ENCODE measurements at places on chromosomes 2 and 18.

- DNase-seq, result no peak
Measured at GRCh38 chr2:155518094-155518493, 814.4 kb downstream of the NR4A2 start.

DNA sequence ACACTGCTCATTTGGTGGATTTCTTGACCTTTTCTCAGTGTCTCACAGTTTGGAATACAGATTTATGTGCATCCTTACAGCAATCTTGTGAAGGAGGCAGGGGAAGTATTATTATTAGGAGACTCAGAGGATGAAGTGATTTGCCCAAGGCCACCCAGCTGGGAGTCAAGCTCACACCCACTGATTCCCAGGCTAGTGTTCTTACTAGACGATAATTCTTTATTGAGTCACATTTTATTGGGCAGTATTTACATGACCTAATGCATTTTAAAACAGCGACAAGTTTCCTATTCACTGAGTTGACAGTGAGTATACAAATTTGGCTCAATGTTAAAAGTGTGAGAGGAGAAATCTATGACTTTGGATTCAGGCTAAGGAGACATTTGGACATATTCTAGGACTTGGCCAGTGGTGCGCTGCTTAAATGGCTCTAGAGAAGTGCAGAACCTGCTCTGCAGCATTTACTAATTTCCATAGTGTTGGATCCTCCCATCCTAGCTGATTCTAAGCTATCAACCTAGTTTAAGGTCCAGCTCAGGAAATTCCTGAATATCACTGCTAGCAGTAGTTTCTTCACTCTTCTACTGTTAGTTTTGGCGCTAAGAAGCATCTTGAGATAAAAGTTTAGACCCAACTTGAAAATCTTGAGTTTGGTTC is 199.3 kb downstream of the MTX2 start:
- DNase-seq, result no peak

- no peak for DNase-seq
Measured at GRCh38 chr2:119028327-119029174, 86.6 kb downstream of the MARCO start.

GRCh38 chr2:101975171-101975870 is 16.4 kb upstream of the IL1R2 start:
- DNase-seq, result no peak

DNA sequence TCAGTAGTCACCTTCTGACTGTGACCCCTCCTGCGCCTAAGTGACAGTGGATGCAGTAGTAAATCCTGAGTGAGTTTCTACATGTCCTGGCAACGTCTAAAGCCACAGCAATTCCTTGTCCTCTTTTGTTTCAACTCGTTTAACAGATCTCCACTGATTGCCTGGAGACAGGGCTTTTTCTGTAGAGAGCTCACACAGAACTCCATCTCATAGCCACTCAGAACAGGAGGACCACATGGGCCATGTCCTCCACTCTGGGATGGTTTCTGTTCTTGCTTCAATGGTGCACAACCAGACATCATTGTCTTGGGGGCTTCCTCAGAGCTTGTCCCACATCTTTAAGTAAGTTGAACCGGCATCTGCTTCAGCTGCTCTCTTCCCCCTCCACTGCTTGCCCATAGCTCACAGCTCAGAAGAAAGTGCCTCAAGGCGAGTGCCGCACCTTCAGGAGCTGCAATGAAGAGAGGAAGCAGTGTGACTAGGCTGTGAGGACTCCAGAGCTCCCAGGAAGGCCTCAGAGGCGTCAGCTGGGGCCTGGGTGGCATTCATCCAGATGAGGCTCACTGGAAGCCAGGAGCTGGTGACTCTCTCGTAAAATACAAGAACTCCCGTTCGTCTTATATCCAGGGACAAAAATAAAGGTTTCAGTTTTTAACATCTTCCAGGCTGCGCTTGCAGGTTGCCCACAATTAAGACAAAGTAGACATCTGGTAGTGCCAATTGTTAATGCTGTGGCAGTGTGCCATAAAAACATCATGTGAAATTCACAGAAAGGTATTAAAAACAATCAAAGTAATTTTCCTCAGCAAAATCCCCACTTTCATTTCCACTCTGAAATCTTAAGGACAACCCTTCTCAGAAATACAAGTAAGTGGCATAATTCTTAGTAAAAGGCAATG is 37.3 kb downstream of the ST3GAL5 start:
- no peak for DNase-seq

GRCh38 chr2:207683879-207684627 is 27.4 kb upstream of the CCNYL1 start:
- no peak for DNase-seq

DNA sequence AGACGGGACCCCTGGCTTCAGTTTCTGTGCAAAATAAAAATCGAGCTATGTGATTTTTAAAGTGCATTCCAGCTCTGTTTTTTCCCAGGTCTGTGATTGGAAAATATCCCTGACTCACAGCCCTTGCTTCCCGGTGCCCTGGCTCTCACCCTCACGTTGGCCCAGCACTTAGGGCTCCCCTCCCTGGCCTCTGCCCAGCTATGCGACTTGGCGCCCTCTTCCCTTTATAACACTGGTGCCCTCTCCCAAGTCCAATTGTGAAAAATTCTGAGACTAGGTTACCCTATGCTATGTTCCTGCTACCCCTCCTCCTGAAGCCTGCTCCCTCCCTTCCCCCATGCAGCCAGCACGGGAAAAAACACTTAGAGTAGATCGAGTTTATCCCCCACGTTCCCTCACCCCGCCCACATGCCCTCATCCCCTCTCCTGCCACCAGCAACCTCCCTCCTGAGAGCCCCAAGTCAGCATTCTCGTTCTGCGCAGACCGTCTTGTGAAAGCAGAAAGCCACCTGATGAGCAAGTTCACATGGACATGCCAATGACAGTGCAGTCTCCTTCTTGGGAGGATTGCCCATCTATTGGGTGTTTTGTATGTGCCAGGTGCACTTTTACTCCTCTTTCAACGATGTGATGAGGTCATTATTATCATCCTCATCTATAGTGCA is 228.8 kb downstream of the VAPA start:
- DNase-seq, result no peak

- DNase-seq, result no peak
Measured at GRCh38 chr2:3648652-3649177, 9.3 kb upstream of the ALLC start.

GRCh38 chr2:99169534-99169933 is 11.3 kb downstream of the MITD1 start:
- DNase-seq, result no peak

DNA sequence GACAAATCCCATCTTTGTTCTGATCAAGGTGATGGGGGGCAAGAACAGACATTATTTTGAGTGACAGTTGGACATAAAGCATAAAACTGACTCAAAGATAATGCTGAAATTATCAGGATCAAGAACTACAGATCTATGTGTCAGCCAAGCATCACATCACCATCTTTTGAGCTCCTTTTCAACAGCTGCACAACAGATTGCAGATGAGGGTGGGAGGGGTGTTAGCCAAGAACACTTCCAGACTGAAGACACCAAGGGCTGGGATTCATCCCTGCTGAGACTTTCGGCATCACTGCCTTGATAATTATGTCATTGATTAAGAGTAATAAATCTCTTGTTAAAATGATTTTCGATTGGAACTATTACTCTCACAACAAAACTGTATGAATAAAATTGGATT is 191.5 kb upstream of the NETO1 start:
- no peak for DNase-seq

GRCh38 chr2:195902857-195903256 is 165.8 kb downstream of the DNAH7 start:
- no peak for DNase-seq

- DNase-seq, result no peak
Measured at GRCh38 chr2:45223531-45223930, 214.3 kb upstream of the SIX2 start.

DNA sequence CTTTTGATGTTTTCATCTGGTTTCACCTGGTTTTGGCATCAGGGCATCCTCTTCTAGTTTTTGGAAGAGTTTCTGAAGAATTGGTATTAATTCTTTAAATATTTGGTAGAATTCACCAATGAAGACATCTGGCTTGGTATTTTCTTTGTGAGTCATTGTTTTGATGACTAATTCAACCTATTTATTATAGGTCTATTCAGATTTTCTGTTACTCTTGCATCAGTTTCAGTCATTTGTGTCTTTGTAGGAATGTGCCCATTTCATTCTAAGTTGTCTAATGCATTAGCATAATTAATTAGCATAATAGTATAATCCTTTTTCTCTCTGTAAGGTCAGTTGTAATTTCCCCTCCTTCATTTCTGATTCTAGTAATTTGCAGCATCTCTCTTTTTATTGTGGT is 8.0 kb downstream of the GNLY start:
- no peak for DNase-seq

DNA sequence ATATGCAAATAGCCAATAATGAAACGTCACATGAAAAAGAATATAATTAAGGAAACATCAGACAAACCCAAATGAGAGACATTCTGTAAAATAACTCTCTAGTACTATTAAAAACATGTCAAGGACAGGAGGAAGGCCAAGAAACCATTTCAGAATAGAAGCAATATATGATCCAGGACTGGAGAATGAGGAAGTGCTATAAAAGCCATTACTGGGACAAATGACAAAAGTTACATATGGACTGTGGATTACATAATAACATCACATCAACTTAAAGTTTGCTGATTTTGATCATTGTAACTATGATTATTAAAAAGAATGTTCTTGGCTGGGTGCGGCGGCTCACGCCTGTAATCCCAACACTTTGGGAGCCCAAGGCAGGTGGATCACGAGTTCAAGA is 81.3 kb downstream of the CRACDL start:
- DNase-seq, result no peak

DNA sequence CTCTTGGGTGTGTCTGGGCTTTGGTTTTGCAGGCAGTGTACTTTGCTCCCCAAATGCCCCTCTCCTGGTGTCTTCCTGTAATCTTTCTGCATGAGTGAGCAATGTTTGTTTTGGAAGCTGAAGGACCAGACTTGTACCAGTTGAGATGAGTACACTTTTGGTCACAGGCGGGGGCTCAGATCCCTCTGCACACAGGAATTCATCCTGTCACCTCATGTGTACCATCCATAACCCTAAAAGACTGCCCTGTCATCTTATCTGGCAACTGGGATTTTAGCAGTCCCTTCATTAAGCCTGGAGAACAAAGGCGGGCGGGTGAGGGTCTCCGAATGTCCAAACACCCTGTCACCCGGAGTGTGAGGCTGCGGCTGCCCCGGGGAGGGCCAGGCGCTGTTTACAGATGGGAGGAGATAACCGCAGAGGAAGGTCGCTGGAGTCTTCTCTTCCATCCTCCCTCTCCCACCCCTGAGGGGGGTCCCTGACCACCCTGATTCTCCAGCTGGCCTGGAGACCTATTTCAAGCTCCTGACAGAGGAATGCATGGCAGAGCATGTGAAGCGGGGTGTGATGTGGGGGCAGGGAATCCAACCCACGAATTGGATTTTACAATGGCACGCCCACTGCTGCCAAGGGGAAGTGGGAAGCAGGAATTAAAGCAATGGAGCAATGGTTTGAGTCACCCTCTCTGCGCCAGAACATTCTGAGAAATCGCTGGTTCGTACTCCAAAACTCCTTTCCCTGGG is 158.2 kb upstream of the MYCN start:
- no peak for DNase-seq

GRCh38 chr18:70271742-70272141 is 17.1 kb upstream of the SOCS6 start:
- DNase-seq, result no peak

- no peak for DNase-seq
Measured at GRCh38 chr2:73368781-73369180, 16.9 kb upstream of the ALMS1 start.

DNA sequence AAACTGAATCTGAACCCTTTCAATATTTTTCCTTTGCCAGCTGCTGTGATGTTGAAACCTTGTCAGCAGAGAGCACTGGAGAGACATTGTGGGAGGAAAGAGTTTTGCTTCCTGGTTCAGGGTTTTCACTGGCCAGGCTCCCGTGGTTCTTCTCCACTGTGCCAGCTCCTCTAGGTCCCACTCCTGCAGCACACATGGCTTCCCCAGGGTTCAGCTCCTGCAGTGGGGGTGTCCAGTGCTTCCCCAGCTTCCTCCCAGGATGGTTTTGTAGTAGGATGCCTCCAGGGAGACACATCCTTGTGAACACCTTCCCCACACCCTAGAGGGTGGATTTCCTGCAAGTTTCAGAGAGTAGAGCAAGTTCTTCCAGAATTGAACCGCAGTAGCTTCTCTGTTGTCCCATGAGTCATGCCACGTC is 24.0 kb upstream of the SULT1C3 start:
- no peak for DNase-seq

- DNase-seq, result no peak
Measured at GRCh38 chr2:70927138-70927537, 8.6 kb upstream of the ATP6V1B1 start.

- DNase-seq, result no peak
Measured at GRCh38 chr2:96089356-96090195, 26.8 kb downstream of the ADRA2B start.

DNA sequence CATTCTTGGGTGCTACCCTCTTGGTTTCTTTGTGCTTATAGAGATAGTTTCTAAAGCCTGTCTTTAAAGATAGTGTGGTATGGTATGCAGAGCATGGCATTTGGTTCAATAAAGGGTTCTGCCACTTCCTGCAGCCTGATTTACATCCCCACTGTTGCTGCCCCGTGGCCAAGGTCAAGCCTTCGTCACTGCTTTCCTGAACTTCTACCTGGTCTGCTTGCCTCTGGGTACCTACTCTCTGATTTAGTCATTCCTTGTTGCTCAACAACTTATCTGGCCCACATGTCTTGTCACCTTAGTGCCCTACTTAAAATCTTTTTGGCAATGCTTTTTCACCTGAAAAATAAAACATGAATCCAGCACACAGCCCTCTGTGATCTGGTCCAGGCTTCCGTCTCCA is 352.9 kb downstream of the LPIN1 start:
- DNase-seq, result no peak

DNA sequence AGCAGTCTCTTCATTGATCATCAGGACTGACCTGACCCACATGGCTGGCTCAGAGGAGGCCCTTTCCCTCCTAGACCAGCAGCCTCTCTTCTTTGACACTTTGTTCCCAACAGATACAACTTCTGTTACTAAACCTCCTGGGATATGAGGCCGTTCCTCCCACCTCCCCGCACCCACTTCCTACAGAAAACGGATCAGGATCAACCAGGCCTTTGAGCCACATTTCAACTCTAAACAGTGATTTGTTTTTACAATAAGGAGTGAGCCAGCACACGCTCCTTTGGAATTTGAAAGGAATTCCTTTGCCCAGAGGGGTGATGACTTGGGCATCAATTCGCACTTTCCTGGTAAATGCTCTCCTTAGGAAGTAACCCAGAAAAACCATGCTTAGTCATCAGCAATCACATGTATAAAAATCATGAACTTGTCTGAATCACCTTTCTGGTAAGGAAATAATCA is 180.4 kb downstream of the FAM124B start:
- DNase-seq, result no peak

DNA sequence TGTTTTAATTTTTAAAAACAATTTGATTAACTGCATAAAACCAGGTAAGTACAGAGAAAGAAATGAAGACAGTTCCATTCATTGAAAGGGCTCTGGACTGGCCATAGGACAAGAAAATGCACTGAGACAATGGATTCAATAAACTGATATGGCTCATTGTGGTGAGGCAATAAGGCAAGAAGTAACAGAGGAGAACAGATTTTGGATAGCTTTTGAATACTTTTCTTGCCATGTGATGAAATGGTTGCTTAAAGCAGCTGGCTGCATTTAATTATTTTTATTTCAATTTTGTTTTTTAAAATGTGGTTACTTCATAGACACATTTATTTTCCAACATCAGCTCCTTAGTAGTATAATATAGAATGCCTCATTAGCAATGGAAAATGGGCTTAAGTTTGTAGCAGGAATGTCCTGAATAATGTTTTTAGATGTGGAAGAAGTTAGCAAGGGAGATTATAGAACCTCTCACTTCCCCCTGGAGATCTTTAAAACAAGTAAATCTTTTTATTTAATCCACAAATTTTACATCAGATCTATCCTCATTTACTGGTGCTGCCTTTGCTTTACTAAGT is 646.9 kb upstream of the ZEB2 start:
- no peak for DNase-seq

Measured in stimulated activated CD4-positive, alpha-beta T cell treated with anti-CD3 and anti-CD28 coated beads, Interleukin-15, amount 100 ng/mL, for 1 hour (primary cell).